Stimulated activated CD8-positive, alpha-beta memory T cell treated with anti-CD3 and anti-CD28 coated beads, Interleukin-4, amount 100 ng/mL, for 1 hour (primary cell): ENCODE measurements at places on chromosomes 6 and 20.

DNA sequence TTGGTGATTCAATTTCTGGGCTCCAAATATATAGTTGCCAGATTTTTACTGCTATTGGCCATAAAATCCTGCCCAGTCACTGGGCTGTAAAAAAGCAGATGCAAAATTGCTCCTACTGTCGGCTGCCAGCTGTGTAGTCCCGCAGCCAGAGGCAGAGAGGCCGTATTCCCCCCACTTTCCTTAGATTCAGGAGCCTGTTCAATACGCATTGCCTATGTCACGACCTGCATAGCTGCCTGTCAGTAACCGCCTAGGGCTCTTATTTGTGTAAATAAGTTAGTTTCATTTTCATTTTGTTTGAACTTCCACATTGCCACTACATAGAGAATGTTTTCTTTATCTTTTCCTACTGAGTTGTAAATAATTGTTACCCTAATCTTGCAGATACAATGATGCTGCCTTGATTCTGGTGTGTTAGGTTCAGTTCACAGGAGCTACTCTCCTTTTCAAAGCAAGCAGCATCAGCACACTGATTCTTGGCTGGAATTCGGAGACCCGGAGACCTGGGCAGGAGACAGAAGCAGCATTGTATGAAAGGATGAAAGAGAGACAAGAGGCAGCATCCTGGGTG lies 46.0 kb upstream of the UST start:
- DNase-seq: no peak

DNA sequence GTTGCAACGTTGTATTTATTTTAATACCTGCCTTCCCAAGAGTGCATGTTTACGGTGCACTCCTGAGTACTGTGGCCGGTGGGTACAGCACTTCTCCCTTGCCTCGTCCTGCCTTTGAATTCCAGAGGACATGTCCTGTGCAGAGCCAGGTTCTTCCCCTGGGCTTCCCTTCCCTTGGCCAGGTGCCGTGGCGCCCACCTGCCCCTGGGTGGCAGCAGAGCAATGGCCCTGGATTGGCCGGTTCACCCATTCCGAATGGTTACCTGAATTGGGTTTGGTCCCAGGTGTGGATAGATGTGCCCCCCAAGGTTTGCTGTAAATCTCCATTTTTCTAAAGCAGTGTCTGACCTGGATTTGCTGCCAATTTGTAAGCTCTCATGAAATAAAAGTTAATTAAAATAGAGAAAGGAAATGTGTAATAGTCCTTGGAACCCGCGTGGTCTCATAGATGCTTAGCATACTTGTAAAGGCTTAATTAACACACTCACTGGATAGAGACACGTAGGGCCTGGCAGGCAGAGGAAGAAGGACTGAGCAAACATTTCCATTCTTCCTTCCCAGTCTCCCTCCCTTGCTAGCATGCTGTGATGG lies 40.6 kb downstream of the DTD1 start:
- DNase-seq: no peak

- DNase-seq: no peak
These were observed 30.5 kb upstream of the SIRPD start for GRCh38 chr20:1587781-1588532.

GRCh38 chr6:138188278-138188941 lies 26.7 kb downstream of the ARFGEF3 start:
- DNase-seq: no peak

- no peak for DNase-seq
These were observed 60.7 kb downstream of the ANKRD60 start for GRCh38 chr20:58167759-58168158.
